ENCODE measurements at places on chromosomes 5 and 9. TPM values are rescaled to one million over a fixed set of nuclear protein-coding genes. Genes with fewer than 3 reads are reported as not detected.

- peak; percentile 89 for DNase-seq
Observed at GRCh38 chr9:130689937-130690700, 3.5 kb upstream of the EXOSC2 start.

- no peak for DNase-seq
Observed at GRCh38 chr5:117803533-117803932, 1184.8 kb downstream of the DTWD2 start.

LRRC70 gene
- 18.1 TPM for total RNA-seq

DNA sequence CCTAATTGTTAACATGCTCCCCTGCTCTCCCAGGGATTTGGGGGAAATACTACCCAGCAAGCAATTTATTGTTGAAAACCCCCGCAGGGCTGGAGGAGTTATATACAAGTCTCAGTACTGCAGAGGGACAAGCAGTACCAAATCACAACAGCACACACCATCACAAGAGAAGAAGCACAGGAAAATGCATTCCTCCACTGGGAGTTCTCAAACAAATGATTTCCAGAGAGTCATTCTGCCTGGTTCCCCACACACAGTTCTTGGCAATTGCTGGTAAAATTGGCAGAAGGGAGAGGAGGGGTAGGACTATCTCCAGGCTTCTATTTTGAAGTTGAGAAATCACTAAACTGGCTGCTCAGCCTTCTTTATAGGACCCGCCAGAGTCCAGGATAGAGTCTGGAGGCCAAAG, 16.8 kb downstream of the SIL1 start:
- DNase-seq = no peak

- DNase-seq = no peak
Observed at GRCh38 chr5:167850911-167851310, 440.5 kb upstream of the WWC1 start.

DNA sequence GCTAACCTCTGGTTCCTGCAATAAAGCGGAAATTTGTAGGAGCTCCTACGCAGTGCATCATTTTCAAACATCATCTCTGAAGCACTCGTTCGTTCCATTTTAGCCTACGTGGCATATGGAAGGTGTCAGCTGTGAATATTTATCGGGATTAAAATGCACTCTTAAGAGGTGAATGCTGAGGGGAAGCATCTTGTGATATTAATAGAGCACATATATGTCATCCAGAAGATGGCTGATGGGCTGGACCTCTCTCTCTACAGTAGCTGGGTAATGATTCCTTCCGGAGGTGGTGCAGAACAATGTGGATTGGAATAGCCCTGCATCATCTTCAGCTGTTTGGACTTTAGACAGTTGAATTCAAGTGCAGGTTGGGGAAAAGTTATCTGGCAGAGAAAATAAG, 478.7 kb downstream of the DMAC1 start:
- DNase-seq = no peak

DNA sequence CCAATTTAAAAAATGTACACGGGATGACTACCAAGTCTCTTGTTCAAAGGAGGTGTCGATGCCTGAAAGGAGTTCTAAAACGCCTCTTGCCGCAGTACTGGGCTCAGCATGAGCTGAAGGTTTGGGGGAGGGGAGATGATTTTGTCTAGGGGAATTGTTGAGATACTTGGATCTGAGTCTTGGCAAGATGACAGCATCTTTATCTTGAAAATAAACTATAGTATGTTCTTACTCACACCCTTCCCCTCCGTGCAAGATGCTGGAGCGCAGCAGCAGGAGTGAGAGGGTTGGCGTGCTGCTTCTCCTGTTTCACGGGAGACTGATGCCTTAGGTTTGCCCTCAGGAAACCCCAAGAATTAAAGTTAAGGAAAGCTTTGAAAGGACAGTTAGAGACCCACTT, 47.3 kb downstream of the FAM78A start:
- DNase-seq = no peak

LCN15 gene
- total RNA-seq = not detected

GRCh38 chr5:121691478-121691877, 160.2 kb upstream of the FTMT start:
- DNase-seq = no peak

All from urinary bladder (tissue), 4 donors.